Amniotic stem cell (primary cell): ENCODE measurements at places on chromosomes 12 and 14.

DNA sequence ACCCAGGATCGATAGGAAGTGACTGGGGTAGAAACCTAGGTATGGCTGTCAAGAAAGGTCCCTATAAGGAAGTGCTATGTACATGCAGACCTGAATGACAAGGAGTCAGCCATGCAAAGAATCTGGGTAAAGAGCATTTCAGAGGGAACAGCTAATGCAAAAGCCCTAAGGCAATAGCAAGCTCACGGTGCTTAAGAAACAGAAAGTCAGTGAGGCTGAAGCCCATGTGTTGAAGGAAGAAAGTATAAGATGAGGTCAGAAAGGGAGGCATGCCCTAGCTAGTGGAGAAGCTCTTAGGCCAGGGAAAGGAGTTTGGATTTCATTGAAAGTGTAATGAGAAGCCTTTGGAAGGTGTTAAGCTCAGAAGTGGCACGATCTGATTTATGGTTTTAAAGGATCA lies 6.0 kb upstream of the ADCY6 start:
- peak; percentile 72 for DNase-seq

DNA sequence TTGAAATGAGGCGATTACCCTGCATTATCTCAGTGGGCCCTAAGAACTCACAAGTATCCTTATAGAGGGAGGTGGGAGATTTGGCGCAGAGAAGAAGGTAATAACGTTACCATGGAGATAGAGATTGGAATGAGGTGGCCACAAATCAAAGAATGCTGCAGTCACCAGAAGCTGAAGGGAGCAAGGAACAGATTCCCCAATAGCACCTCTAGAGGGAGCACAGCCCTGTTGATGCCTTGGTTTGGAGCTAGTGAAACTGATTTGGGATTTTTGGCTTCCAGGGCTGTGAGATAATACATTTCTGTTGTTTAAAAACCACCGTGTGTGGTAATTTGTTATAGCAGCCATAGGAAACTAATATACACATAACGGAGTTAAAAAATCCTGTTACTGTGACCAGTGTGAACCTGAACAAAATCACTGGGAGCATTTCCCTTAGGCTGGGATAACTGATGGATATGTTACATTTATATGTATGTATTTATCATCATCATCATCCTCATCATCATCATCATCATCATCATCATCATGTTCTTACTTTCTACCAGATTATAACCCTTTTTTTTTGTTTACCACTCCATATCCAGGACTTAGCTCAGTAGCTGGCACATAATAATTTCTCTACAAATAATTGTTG lies 100.3 kb downstream of the LIN7A start:
- DNase-seq: peak; percentile 25

DNA sequence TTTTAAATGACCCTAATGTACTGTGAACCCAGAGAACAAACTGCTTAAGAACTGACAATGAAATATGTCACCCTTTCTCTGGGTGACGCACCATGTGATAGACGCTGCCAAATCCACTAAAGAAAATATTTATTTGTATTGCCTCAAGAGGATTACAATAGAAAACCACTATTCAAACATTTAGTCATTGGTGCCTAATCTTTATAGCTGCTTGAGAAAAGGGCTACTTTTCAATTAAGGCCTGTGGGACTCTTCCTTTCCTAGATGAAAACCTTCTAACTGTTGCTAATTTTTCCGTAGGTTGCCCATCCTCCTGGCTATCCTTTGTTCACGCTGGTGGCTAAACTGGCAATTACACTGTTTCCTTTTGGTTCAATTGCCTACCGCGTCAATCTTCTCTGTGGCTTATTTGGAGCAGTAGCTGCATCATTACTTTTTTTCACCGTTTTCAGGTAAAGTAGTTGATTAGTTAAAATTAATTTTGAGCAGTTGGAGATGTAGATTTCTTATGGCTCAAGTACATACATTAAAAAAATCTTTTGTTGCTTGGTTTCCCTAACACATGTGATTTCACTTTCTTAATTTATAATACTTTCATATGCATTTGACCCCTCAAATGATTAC lies 6.0 kb downstream of the TMEM260 start:
- no peak for DNase-seq

DNA sequence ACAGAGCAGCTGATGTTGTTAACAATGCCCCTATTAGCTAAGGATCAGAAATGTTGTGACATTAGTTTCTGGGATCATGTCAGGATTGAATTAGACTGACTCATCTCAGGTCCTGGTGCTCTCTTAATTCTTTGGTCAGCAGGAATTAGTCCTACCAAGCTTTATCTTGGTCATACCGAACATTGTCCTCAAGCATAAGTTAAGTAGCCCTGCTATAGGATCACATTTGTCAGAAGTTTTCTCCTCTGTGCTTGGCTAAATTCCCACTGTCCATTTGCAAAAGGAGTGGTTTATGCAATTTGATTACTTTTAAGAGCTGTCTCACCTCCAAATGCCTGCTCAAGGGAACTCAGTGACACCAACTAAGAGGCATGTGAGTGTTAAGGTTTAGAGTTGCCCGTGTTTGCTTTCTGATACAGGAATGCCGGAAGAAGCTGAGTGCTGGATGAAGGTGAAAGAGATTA lies 48.4 kb upstream of the IFNG-AS1 start:
- no peak for DNase-seq

- no peak for DNase-seq
Observed at GRCh38 chr12:87096082-87096585, 839.9 kb upstream of the MGAT4C start.

DNA sequence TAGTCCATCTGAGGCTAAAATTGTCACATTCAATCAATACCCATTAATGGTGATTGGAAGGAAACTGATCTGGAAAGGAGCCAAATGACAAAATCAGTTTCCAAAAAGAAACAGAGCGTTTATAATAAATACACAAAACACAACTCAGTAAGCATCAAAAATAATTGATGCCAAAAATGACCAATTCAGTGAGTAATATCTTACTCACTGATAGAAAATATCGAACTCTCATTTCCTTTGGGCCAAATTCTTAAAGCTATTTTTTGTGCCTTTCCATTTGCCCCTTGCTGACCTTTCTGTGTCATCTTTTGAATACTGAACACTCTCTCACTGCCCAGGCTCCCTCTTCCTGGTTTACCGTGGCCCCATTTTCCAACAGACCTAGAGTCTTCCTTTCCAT lies 22.5 kb upstream of the ATP2B1 start:
- no peak for DNase-seq

DNA sequence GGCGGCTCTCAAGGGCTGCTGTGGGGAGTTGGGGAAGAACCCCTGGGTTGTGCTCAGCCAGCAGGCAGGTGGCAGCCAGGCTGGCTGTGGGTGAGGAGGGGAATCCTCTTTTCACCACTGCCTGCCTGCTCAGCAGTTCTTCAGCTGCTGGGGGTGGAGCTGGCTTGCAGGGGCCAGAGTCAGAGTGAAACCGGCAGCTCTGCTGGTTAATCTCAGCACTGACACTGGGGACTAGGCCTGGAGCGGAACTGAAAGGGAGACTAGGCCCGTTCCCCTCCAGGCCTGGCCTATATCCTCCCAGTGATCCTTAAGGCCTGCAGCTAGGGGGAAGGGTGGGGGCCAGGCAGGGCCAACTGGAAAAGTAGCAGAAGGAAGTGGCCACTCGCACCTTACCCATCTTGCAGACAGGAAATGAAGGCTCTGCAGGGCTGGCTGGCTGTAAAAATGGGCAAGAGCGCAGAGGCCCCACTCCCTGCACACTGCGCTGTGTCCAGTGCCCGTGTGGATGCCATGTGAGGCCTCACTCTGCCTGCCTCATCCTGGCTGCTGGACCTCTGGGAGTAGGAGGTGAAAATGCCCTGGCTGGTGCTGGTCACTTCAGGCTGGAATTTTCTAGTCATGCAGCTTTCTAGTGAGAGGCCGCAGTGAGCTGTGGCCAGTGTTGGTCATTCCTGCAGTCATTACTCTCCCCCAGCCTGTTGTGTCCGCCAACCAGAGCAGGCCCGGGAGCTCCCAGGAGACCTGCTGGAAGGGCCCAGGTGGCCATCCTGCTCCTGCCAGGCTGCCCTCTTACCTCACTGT lies 39.4 kb downstream of the SH2B3 start:
- DNase-seq: no peak

DNA sequence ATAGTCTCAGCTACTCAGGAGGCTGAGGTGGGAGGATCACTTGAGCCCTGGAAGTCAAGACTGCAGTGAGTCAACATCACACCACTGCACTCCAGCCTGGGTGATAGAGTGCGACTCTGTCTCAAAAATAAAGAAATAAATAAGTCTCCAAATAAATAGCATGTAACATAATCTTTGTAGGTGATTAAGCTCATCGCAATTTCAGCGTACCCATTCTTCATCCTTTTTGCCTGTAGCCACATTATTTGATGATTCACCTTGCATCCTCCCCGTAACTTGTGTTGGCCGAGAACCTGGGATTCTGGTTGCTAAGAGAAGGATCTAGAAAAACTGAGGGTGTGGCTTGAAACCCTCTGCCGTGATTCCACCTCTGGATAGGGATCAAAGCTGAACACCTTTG lies 115.1 kb downstream of the GALC start:
- no peak for DNase-seq

DNA sequence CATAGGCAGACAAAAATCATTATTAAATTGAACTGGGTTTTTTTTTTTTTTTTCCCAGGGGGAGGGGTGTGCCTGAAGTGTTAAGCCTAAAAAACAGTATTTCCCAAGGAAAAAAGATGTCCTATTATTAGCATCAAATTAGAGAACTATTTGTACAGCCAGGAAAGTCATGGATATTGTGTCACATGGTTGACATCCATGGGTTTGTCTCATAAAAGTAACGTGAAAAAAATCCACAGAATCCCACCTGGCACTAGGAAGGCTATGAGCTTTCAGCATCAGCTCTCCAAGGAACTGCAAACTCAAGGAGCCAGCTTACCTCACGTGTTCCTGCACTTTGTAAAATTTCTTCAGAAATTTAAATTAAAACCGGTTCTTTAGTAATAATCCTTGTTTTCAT lies 69.1 kb upstream of the EGLN3 start:
- no peak for DNase-seq

DNA sequence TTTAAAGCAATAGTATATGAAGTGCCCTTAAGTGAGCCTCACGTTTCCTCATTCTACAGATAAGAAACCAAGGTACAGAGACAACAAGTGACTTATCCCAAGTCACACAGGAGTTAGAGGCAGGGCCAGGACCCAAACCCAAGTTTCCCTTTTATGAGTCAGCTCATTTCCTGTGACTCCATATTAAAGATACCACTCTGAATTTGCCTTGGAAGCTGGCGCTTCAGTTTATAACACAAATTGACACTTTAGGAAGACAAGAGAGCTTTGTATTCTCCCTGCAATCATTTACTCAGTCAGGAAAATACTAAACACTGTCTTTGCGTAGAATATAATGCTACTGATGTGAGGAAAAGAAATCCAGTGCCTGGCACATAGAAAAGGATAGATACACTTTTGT lies 43.2 kb downstream of the MYBPC1 start:
- DNase-seq: no peak

DNA sequence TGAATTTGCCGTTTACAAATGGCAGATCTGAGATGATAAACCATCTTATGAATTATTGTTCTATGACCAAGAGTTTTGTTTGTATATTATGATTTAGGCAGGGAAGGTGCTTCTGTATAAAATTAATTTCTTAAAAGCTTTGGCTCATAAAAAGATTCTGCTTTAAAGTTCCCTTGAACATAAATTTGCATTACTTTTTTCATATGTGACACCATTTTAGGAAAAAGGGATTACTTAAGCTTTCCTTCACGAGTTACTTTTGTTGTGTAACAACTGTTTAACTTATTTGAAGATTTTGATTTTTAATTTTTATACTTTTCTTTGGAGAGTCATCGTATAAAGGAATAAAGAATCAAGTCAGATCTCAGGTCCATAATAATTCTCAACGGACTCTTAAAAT lies 3.3 kb downstream of the ETNK1 start:
- no peak for DNase-seq

- no peak for DNase-seq
Observed at GRCh38 chr12:76060111-76060510, 24.4 kb downstream of the NAP1L1 start.

- DNase-seq: peak; percentile 94
Observed at GRCh38 chr12:76183459-76184186, 99.1 kb upstream of the NAP1L1 start.

GRCh38 chr14:78316786-78317185 lies 146.6 kb downstream of the NRXN3 start:
- DNase-seq: no peak

DNA sequence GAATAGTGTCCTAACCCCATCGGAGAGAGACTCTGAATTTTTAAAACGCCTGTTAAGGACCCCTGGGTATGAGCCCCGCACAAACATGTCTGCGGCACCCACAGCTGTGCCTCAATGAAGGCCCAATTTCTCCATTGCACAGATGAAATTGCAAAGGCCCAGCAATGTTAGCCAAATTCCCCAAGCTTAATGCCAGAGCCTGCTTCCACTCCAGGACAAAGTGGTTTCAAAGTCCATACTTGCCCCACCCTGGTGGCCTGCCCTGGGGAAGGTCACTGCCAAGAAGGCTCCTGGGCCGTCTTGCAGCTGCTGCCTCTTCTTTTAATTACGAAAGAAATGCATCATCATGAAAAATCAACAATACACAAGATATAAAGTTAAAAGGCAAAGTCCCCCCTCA lies 1179.7 kb downstream of the VRK1 start:
- DNase-seq: no peak

- no peak for DNase-seq
Observed at GRCh38 chr14:64952598-64953309, 10.2 kb upstream of the GPX2 start.

DNA sequence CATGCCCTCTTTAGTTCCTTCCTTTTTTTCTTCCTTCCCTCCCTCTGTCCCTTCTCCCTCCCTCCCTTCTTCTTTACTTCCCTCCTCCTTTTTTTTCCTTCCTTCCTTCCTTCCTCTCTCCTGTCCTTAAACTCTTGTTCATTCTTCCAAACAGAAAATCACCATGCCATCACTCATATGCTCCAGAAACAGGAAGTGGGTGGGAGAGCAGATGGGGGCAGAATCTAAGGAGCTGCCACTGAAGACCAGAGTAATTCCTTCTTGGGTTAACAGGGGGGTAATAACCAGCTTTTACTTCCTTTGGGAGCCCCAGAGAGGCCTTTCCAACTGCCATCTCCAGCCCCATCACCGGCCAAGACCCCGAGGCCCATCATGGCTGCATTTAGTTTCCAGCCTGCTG lies 51.2 kb downstream of the SVOP start:
- DNase-seq: no peak

- no peak for DNase-seq
Observed at GRCh38 chr14:100332797-100333196, 9.7 kb downstream of the SLC25A47 start.

DNA sequence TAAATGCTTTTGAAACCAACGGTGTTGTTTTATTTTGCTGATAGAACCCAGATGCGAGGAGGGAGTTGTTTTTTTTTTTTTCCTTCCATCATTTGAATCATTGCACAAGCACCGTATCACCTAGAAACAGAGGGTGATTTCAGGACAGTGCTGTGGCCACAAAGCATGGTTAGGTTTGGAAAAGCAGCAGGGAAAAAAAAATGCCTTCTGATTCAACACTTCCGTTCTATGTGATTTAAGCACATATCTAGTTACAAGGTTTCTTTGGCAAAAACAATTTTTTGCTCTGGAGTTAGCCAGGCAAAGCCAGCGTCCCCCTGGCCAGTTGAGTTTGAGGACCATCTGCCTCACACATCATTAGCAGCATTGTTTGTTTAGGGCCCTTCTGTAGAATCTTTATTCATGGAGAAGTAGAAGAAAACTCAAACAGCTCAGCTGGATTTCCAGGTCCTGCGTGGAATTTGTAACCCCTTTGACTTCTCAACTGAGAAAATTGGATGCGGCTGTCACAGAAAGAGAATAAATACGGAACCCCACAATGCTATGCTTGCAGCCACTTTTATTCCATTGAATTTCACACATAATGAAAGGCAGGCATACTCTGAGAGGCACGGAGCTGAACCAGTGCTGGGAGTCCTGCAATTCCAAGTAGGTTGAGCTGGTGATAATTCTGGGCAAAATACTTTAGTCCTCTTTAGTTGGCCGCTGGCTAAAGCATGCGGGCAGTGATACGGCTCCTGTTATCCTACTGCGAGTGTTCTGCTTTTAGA lies 17.0 kb upstream of the WNT5B start:
- peak; percentile 69 for DNase-seq
